ENCODE measurements at places on chromosomes 7 and 10. TPM values are rescaled to one million over a fixed set of nuclear protein-coding genes. Genes with fewer than 3 reads are reported as not detected.

The GRK5 gene
- 16.0 TPM for total RNA-seq

The AEBP1 gene
- 148 TPM for total RNA-seq

The LRRC4 gene
- total RNA-seq, result under 0.01 TPM

The ACSL5 gene
- total RNA-seq, result 8.6 TPM

The RSPH10B gene
- not detected for total RNA-seq
